ENCODE measurements at places on chromosomes 11 and 22.

DNA sequence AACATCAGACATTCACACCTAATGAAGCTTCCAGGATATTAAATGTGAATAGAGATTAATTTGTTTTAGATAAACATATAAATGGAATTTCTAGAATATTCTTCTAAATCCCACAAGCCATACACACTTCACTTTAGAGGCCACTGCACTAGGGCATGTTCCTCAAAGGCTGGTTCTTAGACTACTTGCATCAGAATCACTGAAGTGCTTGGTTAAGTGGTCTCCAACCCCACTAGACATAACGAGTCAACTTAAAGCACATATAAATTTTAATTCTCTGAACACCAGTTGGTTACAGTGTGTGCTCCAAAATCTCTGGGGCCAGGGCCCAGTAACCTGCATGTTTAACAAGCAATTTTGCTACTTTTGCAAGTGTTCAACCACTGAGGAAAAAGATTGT lies 7.9 kb upstream of the ALKBH8 start:
- no peak for DNase-seq

GRCh38 chr22:49909476-49910205 lies 8.6 kb downstream of the ALG12 start:
- DNase-seq = no peak

- DNase-seq = no peak
Observed at GRCh38 chr22:17867160-17867785, 93.0 kb upstream of the BID start.

GRCh38 chr11:65017937-65018336 lies 4.0 kb downstream of the ARL2 start:
- DNase-seq = no peak

DNA sequence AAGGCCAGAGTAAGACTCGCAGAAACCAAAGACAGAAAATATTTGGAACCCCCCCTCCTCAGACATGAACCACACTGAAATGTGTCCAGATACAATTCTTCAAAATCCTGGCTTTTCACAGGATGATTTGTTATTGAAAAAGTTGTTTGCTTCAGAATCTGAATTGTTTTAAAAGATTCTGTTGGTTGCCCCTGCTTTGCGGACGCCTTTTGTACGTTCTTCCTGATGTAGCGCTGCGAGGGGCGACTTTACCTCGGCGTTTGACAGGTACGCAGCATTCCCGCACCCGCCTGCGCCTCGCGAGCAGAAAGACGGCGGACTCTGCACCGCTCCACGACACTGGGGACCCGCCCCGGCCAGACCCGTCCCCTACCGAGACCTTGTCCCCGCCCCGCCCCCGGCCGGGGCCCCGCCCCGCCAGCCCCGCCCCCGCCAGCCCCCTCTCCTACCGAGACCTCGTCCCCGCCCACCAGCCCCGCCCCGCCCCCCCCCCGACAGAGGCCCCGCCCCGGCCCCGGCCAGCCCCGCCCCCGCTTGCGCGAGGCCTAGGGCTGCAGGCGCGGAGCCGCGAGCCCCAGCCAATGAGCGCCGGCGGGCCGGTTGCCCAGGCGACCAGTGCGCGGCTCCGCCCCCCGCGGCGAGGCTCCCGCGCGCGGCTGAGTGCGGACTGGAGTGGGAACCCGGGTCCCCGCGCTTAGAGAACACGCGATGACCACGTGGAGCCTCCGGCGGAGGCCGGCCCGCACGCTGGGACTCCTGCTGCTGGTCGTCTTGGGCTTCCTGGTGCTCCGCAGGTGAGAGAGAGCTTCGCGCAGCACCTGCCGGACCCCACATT lies at the start of gene GLB1L2:
Gene GLB1L2, plus strand, starts transcription at position 635 of the 835 bp plus-strand sequence. Its CDS starts 74 bp downstream, at position 709.
- DNase-seq = no peak

DNA sequence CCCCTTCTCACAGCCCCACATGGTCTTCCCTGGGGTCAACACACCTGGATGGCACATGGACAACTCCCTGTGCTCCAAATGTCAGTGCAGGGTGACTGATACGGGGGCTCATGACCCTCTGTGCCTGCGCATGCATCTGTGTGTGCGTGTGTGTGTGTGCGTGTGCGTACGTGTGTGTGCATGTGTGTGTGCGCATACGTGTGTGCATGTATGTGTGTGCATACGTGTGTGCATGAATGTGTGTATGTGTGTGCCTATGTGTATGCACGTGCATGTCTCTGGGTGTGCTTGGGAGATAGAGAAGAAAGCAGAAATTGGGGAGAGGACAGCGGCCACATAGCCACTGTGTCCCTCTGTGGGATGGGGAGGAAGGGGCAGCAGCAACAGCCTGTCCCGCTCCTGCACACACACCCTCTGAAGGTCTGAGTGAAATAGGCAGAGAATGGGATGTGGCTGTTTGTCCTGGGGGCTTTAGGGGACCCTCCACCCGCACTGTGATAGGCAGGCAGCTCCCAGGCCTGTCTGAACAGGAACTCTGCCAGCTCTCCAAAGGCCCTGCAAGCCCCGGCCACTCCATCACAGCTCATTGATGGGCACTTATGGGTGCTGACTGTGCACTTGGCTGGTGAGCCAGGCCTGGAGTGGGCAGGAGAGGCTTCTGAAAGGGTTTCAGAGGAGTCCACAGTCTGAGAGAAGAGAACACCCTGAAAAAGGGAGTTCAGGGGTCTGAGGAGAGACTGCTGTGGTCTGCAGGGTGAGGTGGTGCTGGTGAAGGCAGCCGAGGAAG lies 28.7 kb upstream of the PICK1 start:
- no peak for DNase-seq

- no peak for DNase-seq
Observed at GRCh38 chr22:39825661-39826102, 67.9 kb downstream of the ENTHD1 start.
